ENCODE measurements at places on chromosomes 6 and 20.

GRCh38 chr6:136950436-136951126, 28.5 kb downstream of the SLC35D3 start:
- DNase-seq, result no peak

GRCh38 chr6:49570474-49571079, 20.1 kb downstream of the C6orf141 start:
- no peak for DNase-seq

GRCh38 chr20:63808145-63808724, 22.8 kb downstream of the ZBTB46 start:
- DNase-seq, result no peak

DNA sequence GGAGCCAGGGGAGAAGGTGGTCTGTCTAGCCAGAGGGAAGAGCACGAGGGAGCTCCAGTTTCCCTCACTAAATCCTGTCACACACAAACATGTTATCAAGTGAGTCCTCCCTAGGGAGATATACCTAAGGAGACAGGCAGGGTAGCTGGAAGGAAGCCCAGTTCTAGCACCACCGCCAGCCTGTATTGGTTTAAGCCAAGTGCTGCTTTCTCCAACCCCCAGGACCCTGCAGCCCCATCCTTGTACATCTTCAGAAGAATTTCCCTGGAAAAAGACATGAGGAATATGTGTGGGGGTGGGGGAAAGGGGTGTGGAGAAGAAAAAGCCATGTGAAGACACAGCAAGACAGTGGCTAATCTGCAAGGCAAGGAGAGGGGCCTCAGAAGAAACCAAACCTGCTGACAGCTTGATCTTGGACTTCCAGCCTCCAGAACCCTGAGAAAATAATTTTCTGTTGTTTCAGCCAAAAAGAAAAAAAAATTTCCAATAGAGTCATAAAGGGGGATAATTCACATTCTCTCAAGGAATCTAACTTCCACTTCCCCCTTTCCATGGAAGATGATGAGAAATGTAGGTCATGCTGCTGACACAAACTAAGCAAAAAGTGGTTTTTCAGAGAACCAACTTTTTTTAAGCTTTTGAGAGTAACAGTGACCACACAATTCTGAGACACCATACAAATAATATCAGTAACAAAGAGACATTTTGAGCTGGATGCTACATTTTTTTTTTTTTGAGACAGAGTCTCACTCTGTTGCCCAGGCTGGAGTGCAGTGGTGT, 103.2 kb upstream of the PRDM1 start:
- DNase-seq, result no peak

DNA sequence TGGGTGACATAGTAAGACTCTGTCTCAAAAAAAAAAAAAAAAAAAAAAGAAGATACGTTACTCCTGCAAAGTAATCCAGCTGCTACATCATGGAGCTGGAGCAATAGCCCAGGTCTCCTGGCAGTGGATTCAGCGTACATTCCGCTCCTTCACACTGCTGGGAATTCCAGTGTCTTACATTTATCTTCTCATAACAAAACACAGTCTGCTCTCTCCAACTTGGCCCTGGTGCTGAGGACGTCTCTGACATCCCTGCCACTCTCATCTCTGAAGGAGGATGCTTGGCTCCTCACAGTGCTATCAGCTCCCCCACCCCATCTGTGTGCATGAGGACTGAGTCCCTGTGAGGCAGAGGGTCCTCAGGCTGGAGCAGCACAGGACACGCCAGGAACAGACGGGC, 529.8 kb downstream of the CD83 start:
- DNase-seq, result no peak

- no peak for DNase-seq
Measured at GRCh38 chr20:46195264-46196036, 77.3 kb downstream of the CD40 start.

Data from activated CD4-positive, alpha-beta T cell treated with anti-CD3 and anti-CD28 coated beads, Interleukin-2, amount 50 U/mL, for 1 hour (primary cell).